NCI-H524 (cell line): ENCODE measurements at places on chromosomes 6 and 20.

- DNase-seq, result no peak
Observed at GRCh38 chr6:8225113-8225512, 122.8 kb upstream of the EEF1E1 start.

GRCh38 chr6:144646093-144647056 lies 361.2 kb downstream of the UTRN start:
- no peak for DNase-seq

DNA sequence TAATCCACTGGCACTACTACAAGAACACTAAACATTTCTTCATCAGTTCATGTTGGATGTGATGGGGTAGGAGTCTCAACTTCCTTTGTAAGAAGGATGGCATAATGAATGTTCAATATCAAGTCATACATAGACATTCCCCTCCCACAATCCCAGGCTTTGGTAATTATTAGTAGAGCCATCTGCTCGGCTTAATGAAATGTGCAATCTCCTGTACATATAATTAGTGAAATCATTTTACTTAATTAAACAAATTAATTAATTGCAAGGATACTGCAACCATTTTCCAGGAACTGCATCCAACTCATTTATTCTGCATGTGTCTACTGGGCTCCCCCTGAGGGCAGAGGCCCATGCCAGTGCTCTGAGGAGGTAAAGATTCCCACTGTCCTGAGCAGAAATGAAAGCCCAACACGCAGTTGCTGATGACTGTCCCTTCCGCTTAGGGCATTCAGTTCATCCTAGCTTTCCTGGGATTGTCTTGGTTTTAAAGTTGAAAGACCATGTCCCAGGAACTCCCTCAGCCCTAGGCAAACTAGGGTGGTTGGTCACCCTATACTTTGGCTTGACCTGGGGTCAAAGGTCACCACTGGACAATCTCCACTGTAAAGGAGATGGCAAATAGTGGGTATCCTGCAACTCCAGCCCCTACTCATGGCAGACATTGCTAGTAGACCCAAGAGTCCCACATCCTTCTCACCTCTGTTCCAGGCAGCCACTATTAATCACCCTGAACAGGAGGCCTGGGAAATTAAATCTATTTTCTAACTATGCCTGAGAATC lies 109.8 kb downstream of the TRERF1 start:
- peak; percentile 13 for DNase-seq

DNA sequence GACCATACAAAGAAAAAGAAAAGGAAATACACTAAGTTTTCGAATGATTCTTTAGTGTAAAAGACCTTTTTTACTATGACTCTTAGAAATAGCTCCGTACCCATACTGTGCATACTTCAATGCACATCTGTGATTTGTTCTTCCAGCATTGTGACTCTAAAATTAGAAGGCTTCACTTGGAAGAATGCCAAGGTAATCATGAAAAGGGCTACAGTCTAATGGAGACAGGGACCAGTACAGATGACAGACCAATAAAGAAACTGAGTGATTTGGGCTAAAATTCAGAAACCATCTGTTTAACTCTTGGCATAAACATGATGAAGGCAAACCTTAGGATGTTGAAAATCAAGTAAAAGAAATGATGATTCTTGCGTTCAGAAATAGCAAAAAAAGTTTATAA lies 46.3 kb downstream of the CYP39A1 start:
- DNase-seq, result peak; percentile 65

DNA sequence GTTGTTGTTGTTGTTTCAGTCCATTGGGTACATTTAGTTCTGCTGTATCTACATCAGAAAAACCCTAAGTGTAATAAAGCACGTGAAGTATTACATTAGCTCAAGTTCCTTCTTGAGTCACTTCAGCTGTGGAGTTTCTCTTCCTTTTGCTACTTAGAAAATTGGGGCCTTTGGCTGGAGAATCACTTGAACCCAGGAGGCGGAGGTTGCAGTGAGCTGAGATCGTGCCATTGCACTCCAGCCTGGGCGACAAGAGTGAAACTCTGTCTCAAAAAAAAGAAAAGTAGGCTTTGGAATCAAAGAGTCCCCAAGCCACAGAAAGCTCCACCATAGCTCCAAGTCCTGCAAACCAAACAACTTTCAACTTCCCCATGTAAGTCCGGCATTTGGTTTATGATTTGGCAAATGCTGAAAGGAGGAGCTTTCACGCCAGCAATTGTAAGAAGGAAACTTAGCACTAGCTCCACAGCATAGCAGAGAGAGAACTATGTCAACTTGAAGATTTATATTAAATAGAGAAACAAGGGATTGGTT lies 56.5 kb upstream of the RNF144B start:
- DNase-seq, result no peak

DNA sequence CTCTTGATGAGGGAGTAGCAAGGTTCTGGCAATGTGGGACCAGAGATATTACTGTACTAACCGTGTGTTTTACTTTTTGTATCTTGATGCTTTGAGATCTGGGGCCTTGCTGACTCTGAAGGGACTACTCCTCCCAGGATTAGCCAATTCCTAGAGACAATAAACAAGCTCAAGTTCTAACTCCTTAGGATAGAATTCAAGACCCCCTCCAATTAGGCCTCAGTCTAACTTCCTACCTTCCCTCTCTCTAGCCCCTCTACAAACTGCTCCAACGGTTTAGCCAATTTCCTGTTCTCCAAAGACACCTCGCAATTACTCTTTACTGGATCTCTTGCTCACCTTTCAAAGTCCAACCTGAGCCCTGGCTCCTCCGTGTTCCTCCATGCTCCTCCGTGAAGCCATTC lies 158.7 kb upstream of the JARID2 start:
- no peak for DNase-seq

DNA sequence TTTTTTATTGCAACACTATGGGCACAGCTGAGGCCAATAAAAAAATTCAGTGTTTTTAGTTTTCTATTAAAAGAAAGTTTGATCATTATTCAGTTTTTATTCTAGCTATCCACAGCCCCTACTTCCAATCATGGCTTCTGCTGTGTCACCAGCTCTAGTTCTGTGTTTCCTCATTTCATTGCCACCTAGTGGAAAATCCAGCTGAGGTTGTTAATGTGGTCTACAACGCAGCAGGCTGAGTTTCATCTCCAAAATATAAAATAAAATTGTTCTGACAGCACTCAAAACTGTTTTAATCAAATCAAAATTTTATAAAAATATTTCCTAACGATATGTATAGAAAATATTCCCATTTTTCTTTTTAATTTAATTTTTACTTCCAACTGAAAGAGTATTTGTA lies 13.6 kb downstream of the COL9A1 start:
- no peak for DNase-seq

- no peak for DNase-seq
Observed at GRCh38 chr6:70304616-70305015, 1.7 kb upstream of the COL9A1 start.

DNA sequence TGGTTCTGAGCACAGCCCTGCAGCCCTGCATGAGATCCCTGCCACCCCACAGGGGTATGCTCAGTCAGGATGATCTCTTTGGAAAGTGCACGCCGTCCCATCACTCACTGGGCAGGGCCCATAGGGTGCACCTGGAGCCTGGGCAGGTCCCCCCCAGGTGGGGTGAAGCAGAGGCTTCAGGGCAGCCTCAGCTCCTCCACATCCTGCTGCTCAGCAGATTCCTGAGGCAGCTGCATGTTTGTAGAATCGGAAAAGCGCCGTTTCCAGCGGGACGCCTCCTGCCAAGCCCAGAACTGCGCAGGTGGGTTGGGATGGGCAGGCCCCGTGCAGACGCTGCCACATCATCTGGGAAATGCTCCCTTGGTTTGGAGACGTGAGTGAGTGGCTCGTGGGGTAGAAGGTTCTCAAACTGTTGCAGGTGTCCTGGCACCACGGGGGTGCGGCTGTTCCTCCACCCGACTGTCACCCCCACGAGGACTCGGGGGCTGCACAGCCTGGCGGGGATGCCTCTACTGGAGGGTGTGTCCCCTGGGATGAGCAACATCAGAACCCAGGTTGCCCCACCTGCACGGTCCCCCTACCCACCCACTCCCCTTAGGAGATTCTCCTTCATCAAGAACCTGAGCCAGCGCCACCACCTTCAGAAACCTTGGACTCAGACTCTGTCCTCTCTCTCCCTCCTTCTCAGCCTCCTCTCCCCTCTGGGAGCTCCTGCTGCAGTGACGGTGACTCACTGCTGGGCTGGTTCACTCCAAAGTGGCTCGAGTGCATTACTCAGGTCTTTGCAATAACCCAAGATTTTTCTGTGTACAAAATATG lies 334.1 kb downstream of the TAF4 start:
- DNase-seq, result no peak

DNA sequence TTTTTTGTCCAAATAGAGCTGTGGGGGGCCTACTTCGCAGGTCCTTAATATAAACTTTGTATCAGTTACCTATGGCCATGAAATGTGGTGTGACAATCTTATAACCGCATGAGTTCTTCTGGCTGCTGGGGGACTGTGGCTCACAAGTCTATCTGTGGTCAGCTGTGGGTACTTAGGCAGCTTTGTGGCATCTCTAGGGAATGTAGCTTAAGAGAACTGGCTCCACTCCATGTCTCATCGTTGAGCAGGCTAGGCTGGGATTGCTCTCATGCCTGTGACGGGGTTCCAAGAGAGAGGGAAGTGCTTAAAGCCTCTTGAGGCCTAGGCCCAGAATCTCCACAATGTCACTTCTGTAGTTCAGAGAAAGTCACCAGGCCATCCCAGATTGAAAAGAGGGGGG lies 140.5 kb downstream of the BTBD3 start:
- DNase-seq, result no peak

- DNase-seq, result no peak
Observed at GRCh38 chr20:23266530-23267398, 83.8 kb upstream of the NXT1 start.

- DNase-seq, result peak; percentile 37
Observed at GRCh38 chr20:46894579-46894958, at the start of gene EYA2. Gene EYA2 (plus strand): TSS chr20:46894843. CDS start chr20:46990011, 95,168 bp downstream.

DNA sequence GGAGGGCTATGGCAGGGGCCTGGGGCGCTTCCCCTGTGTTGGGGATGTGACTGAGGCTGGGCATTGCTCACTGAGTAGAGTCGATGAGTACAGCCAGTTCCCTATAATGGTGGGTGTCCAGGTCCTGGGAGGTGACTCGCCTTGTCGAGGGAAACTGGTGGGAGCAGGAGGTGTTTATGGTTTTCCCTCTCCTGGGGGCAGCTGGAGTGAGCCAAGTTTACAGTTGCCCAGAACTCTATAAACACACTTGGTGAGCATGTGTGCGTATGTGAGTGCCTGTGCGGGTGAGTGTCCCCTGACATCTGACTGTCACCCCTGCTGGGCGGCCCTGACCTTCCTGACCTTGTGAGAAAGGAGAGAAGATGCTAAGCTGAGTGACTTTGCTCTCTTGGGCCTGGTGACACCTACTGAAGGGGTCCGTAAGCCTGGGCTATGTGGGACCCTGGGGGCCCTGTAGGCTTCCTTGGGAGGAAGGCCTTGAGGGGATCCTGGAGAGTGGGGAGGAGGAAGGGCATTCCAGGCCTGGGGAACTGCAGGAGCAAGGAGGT lies 65.9 kb downstream of the VEGFA start:
- DNase-seq, result no peak

DNA sequence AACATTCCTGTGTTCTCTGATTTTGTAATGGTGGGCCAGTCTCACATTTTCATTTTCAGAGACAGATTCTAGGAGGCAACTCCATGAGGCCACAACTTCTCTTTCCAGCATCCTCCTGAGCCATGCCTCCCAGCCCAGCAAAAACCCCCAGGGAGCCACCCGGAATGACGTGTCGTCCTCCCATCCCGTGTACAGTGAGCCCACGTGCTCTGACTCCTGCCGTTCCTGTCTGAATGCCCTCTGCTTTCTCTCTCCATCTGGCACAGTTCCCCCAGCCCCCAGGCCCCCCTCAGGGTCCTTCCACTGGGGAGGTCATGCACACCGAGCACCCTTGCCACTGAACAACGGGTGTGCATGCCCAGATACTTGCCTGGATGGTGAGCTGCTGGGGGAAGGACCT lies 38.0 kb downstream of the C20orf203 start:
- DNase-seq, result peak; percentile 78

DNA sequence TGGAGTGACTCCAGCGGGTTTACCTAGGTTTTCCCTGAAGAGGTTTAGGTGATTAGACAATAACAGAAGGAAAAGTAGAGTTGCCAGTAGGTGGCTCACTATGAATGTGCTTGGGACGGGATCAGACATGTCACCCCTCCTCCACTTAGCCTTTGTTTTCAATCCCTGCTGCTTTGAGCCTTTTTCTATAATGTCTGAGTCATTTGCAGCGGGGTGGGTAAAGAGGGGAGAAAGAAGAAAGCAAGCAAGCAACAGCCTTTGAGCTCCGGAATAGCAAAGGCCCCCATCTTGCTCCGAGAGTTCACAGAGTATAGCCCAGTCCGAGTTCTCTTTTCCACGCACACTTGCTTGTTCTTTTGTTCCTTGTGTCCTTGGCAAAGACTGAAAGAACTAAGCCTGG lies 129.1 kb downstream of the PACRG start:
- DNase-seq, result peak; percentile 94

GRCh38 chr6:81797591-81797990 lies 45.1 kb upstream of the TENT5A start:
- DNase-seq, result no peak
